ENCODE measurements at places on chromosomes 16 and 17. TPM values are rescaled to one million over a fixed set of nuclear protein-coding genes. Genes with fewer than 3 reads are reported as not detected.

The RAB37 gene
- 19.1 TPM for total RNA-seq

The BRIP1 gene
- 24.3 TPM for total RNA-seq

The DLX4 gene
- total RNA-seq: not detected

The ABCA6 gene
- 0.08 TPM for total RNA-seq

The SCRN2 gene
- total RNA-seq: 24.1 TPM

The FA2H gene
- not detected for total RNA-seq

The RASD1 gene
- 0.58 TPM for total RNA-seq

The KRT23 gene
- not detected for total RNA-seq

The C16orf86 gene
- total RNA-seq: 2.5 TPM

The C17orf113 gene
- 0.16 TPM for total RNA-seq

The CCL16 gene
- total RNA-seq: not detected

The HYDIN gene
- not detected for total RNA-seq

The GUCY2D gene
- not detected for total RNA-seq

The MYH13 gene
- total RNA-seq: not detected

The CACNG3 gene
- not detected for total RNA-seq

The KRT33B gene
- total RNA-seq: not detected

The TMEM238L gene
- total RNA-seq: not detected

The ACOX1 gene
- 30.3 TPM for total RNA-seq

The ANKFN1 gene
- total RNA-seq: not detected

The EIF4A3 gene
- total RNA-seq: 183 TPM

The TMEM94 gene
- 81.9 TPM for total RNA-seq

The WNT9B gene
- not detected for total RNA-seq

The SEPTIN12 gene
- not detected for total RNA-seq

The TLCD2 gene
- total RNA-seq: not detected

The HOXB2 gene
- 17.7 TPM for total RNA-seq

The SLC52A1 gene
- 0.94 TPM for total RNA-seq

The GLIS2 gene
- total RNA-seq: 0.16 TPM

The CORO6 gene
- total RNA-seq: 6.3 TPM

The PIRT gene
- not detected for total RNA-seq

The DNAJC7 gene
- 99.8 TPM for total RNA-seq

The C17orf100 gene
- total RNA-seq: 1.5 TPM

The ARL4D gene
- 2.9 TPM for total RNA-seq

The PMFBP1 gene
- 2.9 TPM for total RNA-seq

The UBFD1 gene
- total RNA-seq: 40.2 TPM

The FAM234A gene
- total RNA-seq: 10.9 TPM

The TEX14 gene
- 0.10 TPM for total RNA-seq

The C16orf96 gene
- 0.13 TPM for total RNA-seq

The IKZF3 gene
- 31.9 TPM for total RNA-seq

The KRT40 gene
- not detected for total RNA-seq

The SLC5A10 gene
- not detected for total RNA-seq

The EPX gene
- not detected for total RNA-seq

The CDRT15L2 gene
- not detected for total RNA-seq

The C17orf50 gene
- not detected for total RNA-seq

The GHDC gene
- 16.6 TPM for total RNA-seq

The TBC1D16 gene
- 1.3 TPM for total RNA-seq

The KRT24 gene
- total RNA-seq: not detected

The CDH11 gene
- total RNA-seq: not detected

The MAP3K3 gene
- 32.8 TPM for total RNA-seq

The RAB26 gene
- total RNA-seq: 0.31 TPM

The SPIRE2 gene
- total RNA-seq: not detected

The PRR29 gene
- total RNA-seq: 0.97 TPM
